Omental fat pad (tissue), 4 donors: ENCODE measurements at places on chromosomes 1 and 21.

- DNase-seq, result no peak
These were observed 3.4 kb upstream of the ZNF678 start for GRCh38 chr1:227559926-227560325.

DNA sequence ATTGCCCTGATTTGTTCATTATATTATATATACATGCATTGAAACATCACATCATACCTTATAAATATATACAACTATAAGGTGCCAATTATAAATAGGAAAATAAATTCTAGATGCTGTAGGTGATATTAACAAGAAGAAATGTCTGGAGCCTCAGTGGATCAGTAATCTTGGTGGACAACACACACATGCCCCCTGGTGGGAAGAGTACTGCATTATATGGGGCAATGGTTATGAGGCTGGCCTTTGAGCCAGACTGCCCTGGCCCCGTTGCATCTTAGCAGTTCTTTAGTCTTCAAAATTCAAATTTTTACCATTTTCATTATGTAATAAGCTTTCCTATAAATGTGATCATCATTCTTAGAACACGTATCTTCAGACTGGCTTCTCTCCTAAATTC is 335.0 kb upstream of the GREM2 start:
- no peak for DNase-seq

GRCh38 chr21:26965907-26966581 is 844 bp downstream of the ADAMTS5 start:
- DNase-seq, result peak; percentile 24

- no peak for DNase-seq
These were observed 5.1 kb downstream of the CLCNKB start for GRCh38 chr1:16048573-16049189.

DNA sequence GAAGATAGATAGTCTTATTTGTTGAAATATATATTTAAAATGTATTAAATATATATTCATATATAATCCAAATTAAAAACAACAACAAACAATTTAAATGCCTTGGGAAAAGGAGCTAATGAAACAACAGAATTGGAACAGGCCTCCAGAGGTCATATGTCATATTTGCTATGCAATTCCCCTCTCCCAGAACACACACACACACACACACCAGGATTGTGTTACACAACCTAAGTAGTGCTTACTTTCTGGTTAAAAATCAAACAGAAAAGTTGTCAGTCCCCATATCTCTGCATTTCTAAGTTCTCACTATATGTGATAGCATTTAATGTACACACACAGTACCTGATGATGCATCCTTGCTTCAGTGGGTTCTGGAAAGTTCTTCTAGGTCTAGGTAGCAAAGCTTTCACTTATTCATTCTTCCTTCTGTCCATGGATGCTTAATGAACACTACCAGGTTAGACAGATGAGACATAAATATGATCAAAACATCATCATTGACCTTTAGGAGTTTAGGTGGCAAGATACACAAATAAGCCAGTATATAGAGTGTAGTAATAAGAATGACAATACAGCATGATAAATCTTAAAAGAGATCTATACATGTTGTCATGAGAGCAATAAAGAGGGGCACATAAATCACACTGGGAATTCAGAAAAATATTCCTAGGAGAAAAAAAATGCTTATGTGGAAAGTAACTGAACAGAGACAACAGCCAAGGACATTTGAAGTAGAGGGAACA is 662.8 kb downstream of the PTPRC start:
- no peak for DNase-seq

GRCh38 chr1:156586892-156587477 is 4.6 kb upstream of the NAXE start:
- DNase-seq, result no peak

DNA sequence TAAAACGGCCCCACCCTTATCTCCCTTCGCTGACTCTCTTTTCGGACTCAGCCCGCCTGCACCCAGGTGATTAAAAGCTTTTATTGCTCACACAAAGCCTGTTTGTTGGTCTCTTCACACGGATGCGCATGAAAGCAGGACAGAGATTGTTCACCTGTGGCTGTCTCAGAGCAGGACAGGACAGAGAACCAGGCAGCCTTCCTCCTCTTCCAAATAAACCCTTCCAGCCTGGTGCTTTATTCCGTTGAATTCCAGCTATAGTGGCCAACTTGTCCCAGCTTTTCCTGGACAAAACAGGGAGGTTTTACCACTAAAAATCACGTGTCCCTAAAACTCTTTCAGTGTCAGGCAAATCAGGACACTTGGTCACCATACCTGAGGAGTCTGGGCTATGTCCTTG is 9.5 kb upstream of the DMRTB1 start:
- DNase-seq, result no peak
